ENCODE measurements at places on chromosomes 2 and 18. TPM values are rescaled to one million over a fixed set of nuclear protein-coding genes. Genes with fewer than 3 reads are reported as not detected.

Gene MDH1
- polyA plus RNA-seq: 120 TPM

DNA sequence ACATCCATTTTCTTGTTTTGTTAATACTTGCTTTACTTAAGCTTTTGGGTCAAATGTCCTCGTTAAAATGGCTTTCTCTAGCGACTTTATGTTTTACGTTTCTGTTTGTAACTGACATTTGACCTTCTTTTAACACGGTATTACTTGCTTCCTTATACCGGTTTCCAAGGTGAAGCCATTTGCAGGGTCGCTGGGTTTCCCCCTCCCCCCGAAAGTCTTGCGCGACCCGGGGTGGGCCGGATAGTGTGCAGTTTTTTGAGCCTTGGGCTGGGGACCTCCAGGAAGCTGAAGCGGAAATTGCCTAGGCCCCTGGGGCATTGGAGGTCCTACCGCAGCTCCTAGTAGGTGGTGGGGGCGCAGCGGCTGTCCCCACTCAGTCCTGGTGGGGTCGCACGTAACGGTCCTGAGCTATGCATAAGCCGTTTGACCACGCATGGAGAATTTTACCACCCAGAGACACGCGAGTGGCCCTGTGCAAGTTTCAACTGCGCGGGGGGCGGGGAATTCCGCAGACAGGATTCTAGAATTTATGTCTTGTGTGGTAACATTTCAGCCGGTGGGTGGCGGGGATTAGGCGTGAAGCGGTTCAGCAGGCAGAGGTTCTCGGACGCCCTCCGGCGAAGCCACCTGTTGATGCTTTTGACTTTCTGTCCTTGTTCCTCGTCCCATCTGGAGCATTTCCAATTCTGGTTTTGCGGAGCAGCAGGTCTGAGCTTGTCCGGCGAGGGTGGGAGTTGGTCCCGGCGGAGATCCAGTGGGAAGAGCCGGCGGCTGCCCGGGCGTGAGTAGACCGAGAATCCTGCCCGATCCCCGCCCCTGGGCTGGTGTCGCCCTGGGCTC lies 2.4 kb downstream of the CFLAR start:
- DNase-seq: peak; percentile 86

Gene PDK1
- polyA plus RNA-seq: 2.9 TPM

- DNase-seq: no peak
These were observed 31.4 kb upstream of the CHN1 start for GRCh38 chr2:175036582-175037018.

Gene GPR39
- 5.8 TPM for polyA plus RNA-seq

DNA sequence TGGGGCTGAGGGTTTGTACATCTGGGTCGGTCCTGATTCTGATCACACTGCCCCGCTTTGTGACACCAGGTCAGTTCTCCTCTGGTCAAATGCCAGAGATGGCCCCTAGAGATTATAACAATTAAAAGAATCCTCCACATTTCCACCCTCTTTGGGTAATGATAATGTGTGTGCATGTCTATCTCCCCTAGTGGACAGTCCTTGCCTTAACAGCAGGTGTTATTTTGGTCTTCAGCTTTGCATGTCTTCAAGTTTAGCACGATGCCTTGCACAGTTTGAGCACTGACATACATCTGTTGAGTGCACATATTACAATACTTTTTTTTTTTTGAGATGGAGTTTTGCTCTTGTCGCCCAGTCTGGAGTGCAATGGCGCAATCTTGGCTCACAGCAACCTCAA lies 25.7 kb upstream of the COX7A2L start:
- DNase-seq: no peak

DNA sequence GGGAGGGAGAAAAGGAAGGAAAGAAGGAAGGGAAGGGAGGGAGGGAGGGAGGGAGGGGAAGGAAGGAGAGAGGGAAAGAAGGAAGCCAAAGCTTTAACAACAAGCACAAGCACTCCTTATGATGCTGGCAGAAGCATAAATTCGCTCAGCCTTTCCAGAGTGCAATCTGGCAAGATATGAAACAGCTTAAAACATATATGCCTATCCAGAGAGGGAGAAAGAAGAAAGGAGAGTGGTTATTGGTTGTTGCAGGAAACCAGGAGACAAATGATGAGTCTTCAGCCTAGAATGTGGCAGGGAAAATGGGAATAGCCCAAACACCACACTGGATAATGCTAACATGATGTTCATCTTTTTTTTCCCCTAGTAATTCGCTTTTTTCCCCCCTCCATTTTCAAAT lies 64.0 kb downstream of the STPG4 start:
- peak; percentile 75 for DNase-seq

- no peak for DNase-seq
These were observed 885.6 kb upstream of the VRK2 start for GRCh38 chr2:57160976-57161375.

- DNase-seq: no peak
These were observed 40.7 kb downstream of the PCBP1 start for GRCh38 chr2:70128005-70128404.

GRCh38 chr18:56649996-56650395 lies 1.2 kb upstream of the WDR7 start:
- no peak for DNase-seq

DNA sequence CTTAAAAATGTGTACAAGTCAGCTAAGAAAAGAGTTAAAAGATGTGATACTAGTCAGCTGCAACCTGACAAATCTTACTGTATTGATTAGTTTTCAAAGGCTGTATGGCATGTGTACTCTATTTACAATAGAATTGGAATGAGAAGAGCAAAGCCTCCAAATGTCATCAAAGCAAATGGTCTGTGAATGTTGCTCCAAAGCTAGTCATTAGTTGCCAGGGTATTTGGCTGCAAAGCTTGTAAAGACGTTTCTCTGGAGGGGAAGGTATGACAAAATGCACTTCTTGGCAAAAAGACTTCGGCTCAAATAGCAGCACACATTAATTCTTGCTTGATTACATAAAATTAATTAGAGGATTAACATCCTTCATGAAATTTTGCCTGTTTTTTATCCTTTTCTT lies 59.3 kb downstream of the ETAA1 start:
- DNase-seq: peak; percentile 51

DNA sequence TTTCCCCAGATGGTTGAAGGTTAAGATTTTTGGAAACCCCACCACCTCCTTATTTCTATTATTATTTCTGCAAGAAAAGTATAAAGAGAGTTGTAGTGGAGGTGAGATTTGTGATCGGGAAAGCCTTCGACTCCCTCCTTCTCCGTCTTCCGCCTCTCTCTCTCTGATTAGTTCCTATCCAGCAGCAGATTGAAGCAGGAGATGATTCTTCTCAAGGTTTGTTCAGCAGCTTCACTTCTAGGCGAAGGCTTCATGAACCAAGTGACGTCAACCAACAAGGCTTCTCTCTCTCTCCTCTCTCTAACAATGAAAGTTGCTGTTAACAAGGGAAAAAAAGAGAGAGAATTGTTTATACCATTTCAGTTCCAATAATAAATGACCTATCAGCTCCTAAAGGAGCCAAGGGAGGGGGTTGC lies at the start of gene BAZ2B:
Gene BAZ2B (minus strand): TSS at position 263 of the 416 bp plus-strand sequence. CDS start 137,829 bp downstream, outside the sequence.
- peak; percentile 63 for DNase-seq

All from lung (tissue), 17 donors.